ENCODE measurements at places on chromosomes 3 and 15.

DNA sequence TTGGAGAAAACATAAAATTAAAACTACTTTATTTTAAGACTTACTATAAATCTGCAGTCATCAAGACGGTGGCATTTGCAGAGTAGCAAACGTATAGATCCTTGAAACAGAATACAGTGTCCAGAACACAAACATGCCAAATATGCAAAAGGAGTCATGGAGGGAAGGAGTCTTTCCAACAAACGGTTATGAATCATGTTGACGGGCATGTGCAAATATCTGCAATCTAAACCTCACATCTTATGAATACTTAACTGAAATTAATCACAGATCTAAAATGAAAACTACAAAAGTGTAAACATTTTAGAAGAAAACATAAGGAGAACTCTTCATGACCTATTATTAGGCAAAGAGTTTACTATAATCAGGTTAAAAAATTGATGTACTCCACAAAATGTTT, 69.4 kb downstream of the TFRC start:
- DNase-seq, result no peak

- DNase-seq, result no peak
These were observed 47.5 kb upstream of the SKOR1 start for GRCh38 chr15:67777773-67778172.

DNA sequence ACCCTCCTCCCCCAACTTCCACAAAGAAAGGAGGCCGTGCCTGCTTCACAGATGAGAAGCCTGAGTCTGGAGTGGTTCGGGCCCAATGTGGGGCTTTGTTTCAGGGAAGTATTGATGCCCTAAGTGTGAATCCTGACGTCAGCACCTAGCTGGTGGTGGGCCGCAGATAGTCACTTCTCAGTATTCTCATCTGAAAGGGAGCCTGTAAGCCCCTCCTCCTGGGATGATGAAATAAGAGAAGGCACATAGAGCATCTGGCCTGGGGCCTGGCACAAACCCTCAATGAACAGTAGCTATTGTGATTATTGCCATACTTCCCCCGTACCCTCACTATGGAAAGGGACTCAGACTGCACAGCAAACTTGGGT, 24.8 kb downstream of the LINGO1 start:
- no peak for DNase-seq

- DNase-seq, result no peak
These were observed 346.7 kb downstream of the IL20RB start for GRCh38 chr3:137304313-137305056.

DNA sequence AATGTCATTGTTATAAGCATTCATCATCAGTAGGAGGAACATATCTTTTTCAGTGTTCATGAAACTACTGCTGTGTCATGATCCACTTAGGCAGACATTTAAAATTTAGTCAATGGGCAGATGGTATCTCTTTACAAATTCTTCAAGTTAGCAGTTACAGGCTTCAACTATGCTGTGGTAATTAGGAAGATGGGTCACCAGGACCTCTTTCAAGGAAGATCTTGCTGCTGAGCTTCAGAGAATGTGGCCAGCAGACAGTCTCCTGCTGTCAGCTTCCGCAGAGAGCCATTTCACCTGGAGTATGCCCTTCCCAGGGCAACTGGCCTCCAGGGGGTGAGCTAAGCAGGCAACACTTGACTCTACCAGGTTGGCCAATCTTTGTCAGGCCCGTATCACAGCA, 19.4 kb downstream of the IFT57 start:
- no peak for DNase-seq

GRCh38 chr15:98403569-98403968, 244.8 kb upstream of the IGF1R start:
- no peak for DNase-seq

Measured in activated T-cell treated with anti-CD3 and anti-CD28 coated beads, Interleukin-2, amount 50 U/mL, for 48 hours (primary cell).